T follicular helper cell (primary cell): ENCODE measurements at places on chromosomes 7 and 10.

DNA sequence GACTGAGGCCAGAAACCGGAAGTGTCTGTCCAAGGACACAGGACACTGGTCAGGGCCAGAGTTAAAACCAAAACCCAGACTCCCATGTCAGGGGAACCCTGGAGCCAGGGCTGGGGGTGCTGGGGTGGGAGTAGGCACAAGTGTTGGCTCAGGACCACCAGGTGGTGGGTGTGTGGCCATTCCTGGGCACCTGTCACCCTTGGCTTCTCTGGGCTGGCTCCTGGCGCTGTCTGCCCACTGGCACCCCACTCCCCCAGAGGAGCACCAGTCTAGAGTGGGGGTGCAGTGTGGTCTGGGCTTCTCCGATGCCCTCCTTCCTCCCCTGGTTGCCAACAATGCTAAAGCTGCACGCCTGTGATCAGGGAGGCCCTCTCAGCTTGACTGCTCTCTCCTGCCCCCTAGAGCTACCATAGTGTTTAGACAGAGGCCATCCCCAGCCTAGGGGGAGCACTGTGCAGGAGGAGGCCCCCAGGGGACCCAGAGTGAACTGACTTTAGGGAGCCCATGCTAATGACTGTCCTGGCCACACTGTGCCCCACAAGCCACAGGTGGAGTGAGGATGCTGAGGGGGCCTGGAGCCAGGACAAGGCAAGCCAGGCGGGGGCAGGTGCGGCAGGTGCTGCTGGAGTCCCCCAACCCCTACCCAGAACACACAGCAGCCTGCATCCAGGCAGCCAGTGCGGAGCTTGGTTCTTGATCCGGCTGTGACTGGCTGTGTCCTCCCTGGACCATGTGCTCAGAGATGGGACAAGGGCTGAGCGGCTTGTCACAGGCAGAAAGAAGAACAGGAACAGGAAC lies 11.0 kb downstream of the RASGEF1A start:
- no peak for DNase-seq

DNA sequence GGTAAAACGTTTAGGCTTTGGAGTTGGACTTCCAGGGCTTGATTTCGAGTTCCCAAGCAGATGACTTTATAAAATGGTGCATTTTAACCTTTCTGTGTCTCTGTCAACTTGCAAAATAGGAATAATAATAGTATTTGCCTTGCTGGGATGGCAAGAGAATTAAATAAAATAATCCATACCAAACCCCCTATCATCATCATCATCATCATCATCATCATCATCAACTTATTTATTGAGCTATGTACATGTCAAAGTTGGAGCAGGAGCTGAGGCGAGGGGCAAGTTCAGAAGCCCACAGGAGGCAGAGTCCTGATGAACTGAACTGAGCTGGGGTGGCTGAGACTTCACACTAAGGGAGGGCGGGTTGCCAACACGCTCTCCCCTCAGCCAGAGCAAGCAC lies 51.7 kb upstream of the KCNMA1 start:
- DNase-seq, result no peak

DNA sequence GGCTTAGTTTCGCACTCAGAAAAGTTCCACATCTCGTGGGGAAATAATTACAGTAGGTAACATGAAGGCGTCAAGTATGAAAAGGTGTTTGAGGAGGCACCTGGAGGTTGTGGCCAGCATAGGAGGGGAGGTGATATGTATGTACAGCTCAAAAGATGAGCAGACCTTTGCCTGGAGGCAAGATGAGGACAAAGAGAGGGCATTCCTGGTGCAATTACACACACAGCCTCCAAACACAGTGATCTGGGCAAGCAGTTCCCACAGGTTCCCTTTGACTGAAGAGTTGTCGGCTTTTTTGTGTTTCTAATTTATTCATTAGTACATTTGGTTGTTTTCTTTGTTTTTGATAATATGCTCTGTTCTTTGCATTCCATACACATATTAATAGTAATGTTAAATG lies 46.9 kb downstream of the CDK14 start:
- no peak for DNase-seq

DNA sequence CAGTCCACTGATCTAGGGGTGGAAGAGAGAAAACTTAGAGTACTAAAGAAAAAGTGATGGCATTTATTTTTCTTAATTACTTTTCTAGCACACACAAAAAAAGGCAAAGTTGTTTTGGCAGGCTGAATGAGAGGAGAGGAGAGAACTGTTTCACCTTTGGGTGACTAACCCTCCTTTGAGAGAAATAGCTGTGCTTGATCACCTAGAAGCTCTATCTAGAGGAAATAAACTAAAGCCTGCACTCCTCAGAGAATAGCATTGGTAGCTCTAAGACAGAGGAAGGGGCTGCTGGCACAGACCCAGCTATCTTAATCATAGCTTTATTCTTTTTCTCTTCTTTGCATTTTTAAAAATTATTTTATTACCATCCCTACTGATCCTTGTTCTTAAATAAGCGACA lies 6.3 kb downstream of the TMEM243 start:
- DNase-seq, result no peak

GRCh38 chr7:155003092-155003375 lies at the start of gene PAXIP1:
PAXIP1 (minus strand) TSS chr7:155003124; CDS start chr7:155002929, 195 bp downstream.
- DNase-seq, result peak; percentile 44

DNA sequence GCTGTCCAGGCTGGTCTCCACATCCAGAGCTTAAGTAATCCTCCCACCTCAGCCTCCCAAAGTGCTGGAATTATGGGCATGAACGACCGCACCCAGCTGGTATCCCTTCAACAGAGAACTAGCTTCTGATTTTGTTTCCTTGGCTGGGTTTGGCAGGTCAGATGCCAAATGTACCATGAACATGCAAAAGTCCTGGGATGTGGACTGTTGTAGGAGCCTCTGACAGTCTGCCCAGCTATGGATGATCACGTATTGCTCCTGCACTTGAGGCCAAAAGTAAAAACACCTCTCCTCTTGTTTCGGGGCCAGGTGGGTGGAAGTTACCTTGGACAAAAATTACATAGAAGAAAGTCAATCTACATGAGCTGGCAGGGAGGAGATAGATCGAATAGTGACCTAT lies 699.5 kb downstream of the TYW1 start:
- no peak for DNase-seq

- DNase-seq, result no peak
Observed at GRCh38 chr7:88509341-88509740, 202.6 kb upstream of the STEAP4 start.

DNA sequence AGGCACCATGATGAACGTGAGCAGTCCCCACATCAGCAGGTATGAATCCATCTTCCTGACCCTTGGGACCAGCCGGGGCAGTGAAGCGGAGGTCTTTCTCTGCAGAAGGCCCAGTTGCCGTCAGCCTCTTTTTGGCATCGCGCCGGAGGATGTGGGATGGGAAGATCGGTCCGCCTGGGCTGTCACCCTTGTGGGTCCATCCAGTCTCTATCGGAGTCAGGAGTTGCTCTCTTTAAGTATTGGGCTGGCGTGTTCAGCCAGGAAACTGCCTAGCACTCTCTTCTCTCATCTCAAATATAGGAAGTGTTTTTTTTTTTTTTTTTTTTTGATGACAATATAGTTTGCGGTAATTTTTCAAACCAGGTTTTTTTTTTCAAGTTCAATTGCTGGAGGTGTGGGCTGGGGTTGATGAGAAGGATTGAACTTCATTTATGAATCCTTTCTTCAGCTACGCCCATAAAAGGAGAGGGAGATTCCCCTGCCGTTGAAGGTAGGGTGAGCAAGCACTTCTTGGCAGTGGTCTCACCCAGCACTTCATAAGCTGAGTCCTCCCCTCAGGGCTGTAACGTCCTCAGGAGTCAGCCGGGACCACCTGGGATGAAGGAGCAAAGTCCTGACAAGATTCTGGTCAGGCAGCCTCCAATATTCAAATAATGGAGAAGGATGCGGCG lies at the start of gene IL2RA:
IL2RA (minus strand) TSS at position 267 of the 671 bp plus-strand sequence; CDS start at position 51, 216 bp downstream.
- peak; percentile 42 for DNase-seq

DNA sequence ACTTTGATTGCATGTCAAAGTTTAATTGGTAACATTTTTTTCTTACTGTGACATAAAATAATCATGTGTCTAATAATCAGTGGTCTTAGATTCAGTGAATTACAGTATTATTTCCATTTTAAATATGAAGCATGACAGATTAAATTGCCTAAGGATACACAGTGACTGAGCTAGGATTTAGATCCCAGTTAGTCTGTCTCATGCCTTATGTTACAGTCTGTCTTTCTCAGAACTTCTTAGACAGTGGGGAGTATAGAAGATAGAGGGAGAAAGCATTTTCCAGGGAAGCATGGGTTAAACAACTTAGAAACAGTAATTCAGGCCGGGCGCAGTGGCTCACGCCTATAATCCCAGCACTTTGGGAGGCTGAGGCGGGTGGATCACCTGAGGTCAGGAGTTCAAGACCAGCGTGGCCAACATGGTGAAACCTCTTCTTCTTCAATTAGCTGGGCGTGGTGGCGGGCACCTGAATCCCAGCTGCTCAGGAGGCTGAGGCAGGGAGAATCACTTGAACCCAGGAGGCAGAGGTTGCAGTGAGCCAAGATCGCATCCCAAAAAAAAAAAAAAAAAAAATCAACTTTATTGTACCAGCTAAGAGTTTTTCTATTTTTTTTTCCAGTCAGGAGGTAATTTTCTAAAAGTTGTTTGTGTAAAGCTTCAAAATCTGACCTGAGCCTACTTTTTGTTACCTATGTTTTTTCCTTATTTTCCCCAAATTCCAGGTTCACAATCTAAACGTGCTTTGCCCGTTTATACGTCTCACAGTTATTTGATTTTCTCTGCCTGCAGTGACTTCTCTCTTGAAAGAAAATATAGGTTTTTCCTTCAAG lies 3.3 kb downstream of the CASD1 start:
- no peak for DNase-seq

DNA sequence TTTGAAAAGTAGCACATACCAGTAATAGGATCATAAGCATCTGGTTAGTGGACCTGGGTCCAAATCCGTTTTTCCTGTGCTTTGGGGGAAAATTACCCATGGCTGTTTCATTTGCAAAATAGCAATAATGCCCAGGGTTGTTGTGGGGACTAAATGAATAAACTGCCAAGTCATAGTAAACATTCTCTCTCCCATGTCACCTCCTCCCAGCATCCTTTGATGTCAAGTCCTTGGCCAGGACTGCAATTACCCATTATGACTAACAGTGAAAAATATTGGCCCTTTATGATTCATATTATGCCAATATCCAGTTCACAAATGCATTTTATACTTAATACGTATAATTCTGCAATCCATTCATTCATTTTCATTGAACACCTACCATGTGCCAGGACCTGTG lies 23.0 kb downstream of the TOMM7 start:
- DNase-seq, result no peak

GRCh38 chr10:133124357-133125211 lies 35.4 kb upstream of the KNDC1 start:
- DNase-seq, result no peak

- peak; percentile 3 for DNase-seq
Observed at GRCh38 chr10:112950714-112951358, 789 bp downstream of the TCF7L2 start.

- DNase-seq, result no peak
Observed at GRCh38 chr10:78950656-78951587, 117.8 kb upstream of the ZMIZ1 start.

GRCh38 chr10:93749218-93749799 lies 8.4 kb upstream of the LGI1 start:
- no peak for DNase-seq

DNA sequence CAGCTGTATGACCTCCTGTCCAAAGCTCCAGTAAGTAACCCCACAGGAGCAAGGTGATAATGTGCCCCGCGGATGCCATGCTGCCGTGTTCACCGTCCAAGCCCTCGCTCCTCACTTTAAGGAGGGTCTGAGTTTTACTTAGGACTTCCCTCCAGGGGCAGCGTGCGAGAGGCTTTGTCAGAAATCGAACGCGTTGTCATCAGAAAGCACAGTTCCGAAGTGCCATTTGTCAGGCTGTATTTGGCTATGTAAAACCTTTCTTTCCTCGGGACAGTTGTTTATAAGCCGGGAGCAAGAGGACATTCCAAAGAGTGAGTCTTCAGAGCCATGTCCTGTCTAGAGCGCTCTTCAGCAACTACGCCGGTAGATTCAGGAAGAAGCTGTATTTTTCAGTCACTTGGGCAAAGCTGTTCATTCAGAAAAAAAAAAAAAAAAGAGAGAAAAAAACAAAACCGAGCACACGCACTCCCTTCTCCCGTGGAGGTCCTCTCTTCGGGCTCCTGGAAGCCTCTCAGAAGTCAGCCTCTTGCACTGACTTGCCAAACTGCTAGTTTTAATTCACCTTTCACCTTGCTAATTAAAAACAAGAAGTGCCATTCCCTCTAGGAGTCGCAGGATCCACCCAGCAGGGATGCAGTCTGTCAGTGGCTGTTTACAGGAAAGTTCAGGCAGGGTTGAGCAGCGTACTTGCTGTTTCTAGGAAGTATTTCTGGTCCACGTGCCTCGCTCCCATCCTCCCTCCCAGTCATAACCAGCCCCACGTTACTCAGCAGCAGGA lies at the start of gene SEMA3E:
SEMA3E (minus strand) TSS at position 676 of the 778 bp plus-strand sequence.
- no peak for DNase-seq

GRCh38 chr10:123869020-123869414 lies 22.6 kb downstream of the CPXM2 start:
- DNase-seq, result no peak

- no peak for DNase-seq
Observed at GRCh38 chr10:21515361-21516241, 9.9 kb downstream of the SKIDA1 start.

DNA sequence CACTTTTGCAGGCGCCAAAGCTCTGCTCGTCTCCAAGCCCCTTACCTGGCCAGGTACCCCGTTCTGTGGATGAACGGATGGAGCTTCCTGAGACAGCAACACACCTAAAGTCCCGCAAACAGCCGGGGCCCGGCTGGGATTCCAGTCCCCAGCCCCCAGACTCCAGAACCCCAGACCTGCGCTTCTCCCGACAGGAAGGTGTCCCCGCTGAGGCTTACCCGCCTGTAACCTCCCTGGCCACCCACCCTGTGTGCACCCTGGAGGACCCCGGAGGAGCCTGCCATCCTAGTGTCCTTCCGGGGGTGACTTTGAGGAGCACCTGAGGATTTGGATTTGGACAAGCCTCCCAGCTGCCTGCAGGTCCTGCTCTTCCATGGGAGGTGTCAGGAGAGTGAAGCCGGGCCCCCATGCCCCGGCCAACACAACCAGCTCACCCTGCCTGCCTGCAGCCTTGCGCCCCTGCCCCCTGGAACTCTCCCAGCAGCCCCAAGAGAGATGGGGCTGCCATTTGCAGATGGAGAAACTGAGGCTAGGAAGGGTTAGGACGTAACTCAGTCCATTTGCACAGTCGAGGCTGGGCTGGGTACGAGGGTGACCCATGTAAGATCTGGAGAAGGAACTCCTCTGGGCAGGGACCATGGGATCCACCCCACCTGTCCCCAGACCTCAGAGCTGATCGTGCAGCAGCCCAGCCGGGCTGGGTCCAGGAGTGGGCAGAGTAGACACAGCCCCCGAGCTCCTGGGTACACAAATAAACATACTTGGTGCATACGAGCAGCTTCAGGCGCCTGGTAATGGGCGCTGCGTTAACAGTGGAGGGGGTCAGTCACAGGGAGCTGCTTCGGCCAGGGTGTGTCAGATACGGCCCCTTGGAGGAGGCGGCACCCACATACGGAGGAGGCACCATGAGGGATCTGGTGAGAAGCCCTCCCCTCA lies 31.9 kb downstream of the UNCX start:
- no peak for DNase-seq

GRCh38 chr7:28682801-28683200 lies 270.5 kb downstream of the CREB5 start:
- no peak for DNase-seq
